Activated CD4-positive, alpha-beta memory T cell treated with anti-CD3 and anti-CD28 coated beads, Interleukin-2, amount 10 ng/mL, durations not matched to agents 7 days and 5 days (primary cell): ENCODE measurements at places on chromosomes 5 and 9.

DNA sequence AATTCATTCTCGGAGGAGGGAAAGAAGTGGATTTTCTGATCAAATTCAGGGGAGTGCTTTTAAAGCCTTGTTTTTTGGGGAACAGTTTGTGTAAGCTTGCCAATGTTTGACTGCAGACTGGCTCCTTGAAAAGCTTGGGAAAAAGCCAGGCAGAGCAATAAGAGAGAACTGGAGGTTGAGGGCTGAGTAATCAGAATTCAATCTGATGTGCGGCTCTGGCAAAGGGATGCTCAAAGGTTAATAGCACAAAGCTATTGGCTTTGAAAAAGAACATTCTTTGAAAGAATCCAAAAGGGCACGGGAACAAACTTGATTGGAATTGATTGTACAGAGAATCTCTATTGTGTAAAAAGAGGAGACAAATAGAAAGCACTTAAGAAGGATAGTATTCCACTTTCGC is 279.3 kb downstream of the YTHDC2 start:
- no peaks in the 10 kb centered on the region for H3K4me1 ChIP-seq
- H3K4me3 ChIP-seq, result no peak overlapping the region
- H3K36me3 ChIP-seq, result no peaks in the 10 kb centered on the region
- no peak overlapping the region for H3K27ac ChIP-seq
- H3K27me3 ChIP-seq, result no peaks in the 10 kb centered on the region
- DNase-seq, result no peak

- no peak overlapping the region for H3K27ac ChIP-seq
- no peak overlapping the region for H3K4me3 ChIP-seq
- peaks cover 22% of the 10 kb centered on the region for H3K4me1 ChIP-seq
- no peaks in the 10 kb centered on the region for H3K36me3 ChIP-seq
- no peaks in the 10 kb centered on the region for H3K27me3 ChIP-seq
These were observed 57.4 kb upstream of the PLPP6 start for GRCh38 chr9:4604678-4605095.

GRCh38 chr5:78232163-78232562 is 62.3 kb downstream of the AP3B1 start:
- no peaks in the 10 kb centered on the region for H3K4me1 ChIP-seq
- no peaks in the 10 kb centered on the region for H3K27me3 ChIP-seq
- no peak overlapping the region for H3K27ac ChIP-seq
- peaks cover 3% of the 10 kb centered on the region for H3K36me3 ChIP-seq
- no peak for DNase-seq

DNA sequence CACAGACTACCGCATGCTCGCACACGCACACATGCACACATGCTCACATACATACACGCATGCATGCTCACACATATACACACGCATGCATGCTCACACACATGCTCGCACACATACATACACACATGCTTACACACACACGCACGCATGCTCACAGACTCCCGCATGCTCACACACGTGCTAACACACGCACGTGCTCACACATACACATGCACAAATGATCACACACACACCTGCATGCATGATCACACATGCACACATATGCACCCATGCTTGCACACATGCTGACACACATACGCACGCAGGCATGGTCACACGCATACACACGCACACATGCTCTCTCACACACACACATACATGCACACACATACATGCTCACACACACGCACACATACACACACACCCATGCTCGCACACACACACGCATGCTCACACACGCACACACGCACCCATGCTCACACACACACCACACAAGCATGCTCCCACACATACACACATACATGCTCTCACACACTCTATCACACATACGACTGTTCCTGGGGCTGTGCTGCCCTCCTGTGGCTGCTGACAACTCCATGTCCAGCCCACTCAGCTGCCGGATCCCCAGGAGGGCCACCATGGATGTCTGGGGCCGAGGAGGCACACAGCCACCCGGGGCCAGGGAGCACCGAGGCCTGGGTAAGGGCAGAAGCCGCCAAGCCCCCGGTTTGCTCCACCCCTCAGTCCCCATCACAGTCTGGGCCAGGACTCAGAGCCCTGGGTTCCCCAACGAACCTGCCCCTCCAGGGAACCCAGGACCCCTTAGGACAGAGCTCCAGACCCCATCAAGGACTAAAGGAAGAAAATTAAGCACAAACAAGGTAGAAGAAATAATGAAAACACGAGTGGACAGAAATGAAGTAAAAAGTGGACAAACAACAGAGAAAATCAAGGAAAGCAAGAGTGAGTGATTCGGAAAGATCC is 31.4 kb upstream of the EGFL7 start:
- H3K36me3 ChIP-seq, result no peaks in the 10 kb centered on the region
- H3K4me1 ChIP-seq, result no peaks in the 10 kb centered on the region
- peaks cover 5% of the 10 kb centered on the region for H3K27me3 ChIP-seq
- H3K4me3 ChIP-seq, result no peak overlapping the region

GRCh38 chr5:177070536-177071191 is 16.1 kb upstream of the FGFR4 start:
- no peaks in the 10 kb centered on the region for H3K27me3 ChIP-seq
- H3K4me3 ChIP-seq, result no peak overlapping the region
- no peak for DNase-seq
- H3K36me3 ChIP-seq, result peaks cover 4% of the 10 kb centered on the region
- peaks cover 3% of the 10 kb centered on the region for H3K4me1 ChIP-seq
- H3K27ac ChIP-seq, result no peak overlapping the region

DNA sequence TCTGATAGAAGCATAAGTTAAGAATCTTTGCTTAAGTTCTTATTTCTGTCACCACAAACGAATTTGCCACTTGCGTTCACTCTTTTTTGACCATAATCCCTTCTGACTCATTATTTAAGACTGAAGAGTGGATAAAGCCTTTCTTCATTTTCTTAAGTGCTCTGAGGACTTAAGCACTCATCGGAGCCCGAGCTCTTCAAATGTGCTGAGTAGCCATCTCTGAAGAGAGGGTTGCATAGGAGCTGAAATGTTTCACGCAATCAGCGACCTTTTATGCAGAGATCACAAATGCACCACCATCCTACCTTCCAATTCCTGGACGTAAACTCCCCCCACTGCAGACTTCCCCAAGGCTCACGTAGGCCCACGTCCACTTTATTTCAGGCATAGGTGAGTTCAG is 699.2 kb downstream of the IRX1 start:
- H3K27me3 ChIP-seq, result no peaks in the 10 kb centered on the region
- H3K4me1 ChIP-seq, result no peaks in the 10 kb centered on the region
- H3K4me3 ChIP-seq, result no peak overlapping the region
- no peak overlapping the region for H3K27ac ChIP-seq

- no peaks in the 10 kb centered on the region for H3K36me3 ChIP-seq
- peaks cover 37% of the 10 kb centered on the region for H3K4me1 ChIP-seq
- no peak for DNase-seq
- no peak overlapping the region for H3K27ac ChIP-seq
- peak overlapping the region; percentile 69 for H3K4me3 ChIP-seq
These were observed 1.5 kb downstream of the CCNO start for GRCh38 chr5:55231919-55232270.
